Keratinocyte (primary cell): ENCODE measurements at places on chromosomes 12 and 14.
A peak's percentile ranks its signal among the peaks of the same experiment; 100 is the strongest.

DNA sequence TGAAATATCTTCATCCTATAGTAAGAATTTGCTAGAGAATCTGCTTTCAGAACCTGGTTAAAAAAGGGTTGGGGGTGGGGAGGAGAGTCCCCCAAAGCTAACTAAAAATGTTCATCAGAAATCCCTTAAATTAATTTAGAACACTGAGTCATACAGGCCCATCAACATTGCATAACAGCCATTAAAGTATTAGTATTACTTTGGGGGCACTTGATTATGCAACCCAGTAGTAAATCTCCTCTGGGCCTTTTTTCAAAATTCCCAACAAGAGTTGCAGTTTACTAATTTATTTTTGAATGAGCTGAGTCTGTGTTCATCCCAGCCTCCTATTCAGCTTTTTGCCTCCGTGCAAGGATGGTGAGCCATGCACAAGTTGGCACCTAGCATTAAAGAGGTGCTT, 8.8 kb upstream of the SLC24A4 start:
- no peak for DNase-seq

- peak; percentile 49 for DNase-seq
These were observed 15.1 kb upstream of the GRIP1 start for GRCh38 chr12:66693901-66694513.

- DNase-seq = no peak
These were observed 1.1 kb downstream of the ETV6 start for GRCh38 chr12:11650286-11651281.

DNA sequence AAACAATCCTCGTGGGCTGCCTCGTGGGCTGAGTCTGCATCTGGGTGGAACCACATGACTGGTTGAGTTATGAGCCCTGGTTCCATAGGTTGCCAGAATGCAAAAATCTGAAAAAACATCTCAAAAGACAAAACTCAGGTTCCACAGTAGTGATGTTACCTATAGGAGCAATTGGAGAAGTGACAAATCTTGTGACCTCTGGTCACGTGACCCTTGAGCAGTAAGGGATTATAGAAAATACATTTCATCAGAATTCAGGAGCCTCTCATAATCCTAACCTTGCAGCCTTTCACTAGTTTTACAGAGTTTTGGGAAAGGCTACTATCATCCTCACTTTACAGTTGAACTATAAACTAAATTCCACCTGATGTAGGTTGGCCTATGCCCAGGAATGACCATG, 12.5 kb upstream of the RNASE3 start:
- no peak for DNase-seq

- DNase-seq = peak; percentile 53
These were observed 815 bp downstream of the C1RL start for GRCh38 chr12:7108003-7108795.

- no peak for DNase-seq
These were observed 16.5 kb downstream of the PLBD2 start for GRCh38 chr12:113374823-113375428.

DNA sequence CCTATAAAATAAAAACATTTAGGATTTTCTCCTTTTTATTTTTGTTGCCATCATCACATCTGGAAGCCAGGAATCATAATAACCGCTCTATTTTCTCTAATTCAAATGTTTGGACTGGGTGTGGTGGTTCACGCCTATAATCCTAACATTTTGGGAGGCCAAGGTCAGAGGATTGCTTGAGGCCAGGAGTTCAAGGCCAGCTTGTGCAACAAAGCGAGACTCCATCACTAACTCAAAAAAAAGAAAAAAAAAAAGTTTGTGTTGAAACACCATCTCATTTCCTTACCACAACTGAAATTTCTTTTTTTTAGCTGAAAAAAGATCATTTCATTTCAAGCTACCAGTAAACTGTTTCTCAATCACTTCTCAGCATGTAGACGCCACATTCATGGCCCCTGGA, 8.8 kb upstream of the BAZ1A start:
- DNase-seq = no peak

DNA sequence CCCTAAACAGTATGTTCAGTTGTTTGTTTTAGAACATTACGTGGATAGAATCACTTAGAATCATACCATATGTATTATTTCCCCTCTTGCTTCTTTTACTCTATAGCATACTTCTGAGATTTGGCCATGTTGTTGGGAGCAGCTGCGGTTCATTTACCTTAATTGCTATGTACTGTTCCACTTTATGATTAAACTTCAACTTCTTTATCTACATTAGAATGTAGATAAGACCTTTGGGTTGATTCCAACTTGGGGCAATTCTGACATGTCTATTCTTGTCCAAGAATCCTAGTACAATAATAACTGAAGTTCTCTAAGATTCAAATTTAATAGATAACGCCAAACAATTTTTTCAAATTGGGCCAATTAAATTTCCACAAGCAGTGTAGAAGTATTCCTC, 80.7 kb downstream of the GRIN2B start:
- DNase-seq = no peak

DNA sequence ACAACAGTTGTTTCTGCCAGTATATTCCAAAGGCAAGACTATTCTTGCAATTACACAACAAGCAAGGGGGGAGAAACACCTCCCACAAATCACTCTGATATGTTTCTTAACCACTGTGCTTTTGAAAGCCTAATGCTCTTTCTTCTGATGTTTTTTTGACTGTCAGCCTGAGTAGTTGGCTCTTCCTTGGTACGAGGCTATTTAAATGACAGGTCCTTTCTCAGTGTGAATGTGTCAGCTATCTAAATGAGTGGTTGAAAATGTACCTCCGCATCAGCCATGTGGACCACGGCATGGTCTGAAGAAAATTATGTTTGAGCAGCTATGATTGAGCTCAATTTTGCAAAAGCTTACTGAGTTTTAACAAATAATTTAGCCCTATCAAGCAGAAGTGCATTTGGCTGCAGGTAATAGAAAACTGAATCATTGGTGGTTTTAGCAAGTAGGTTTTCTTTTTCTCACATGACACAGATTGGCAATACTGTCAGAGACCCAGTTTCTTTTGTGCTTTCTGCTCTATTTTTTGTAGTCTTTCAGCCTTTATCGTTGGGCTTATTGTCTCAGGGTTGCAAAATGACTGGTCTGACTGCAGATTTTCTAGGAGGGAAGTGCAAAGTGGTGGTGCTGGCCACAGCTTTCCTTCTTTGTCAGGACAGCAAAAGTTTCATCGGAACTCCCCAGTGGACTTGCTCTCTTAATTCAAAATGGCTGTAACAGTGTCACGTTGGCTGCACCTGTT, 162.8 kb downstream of the RGS6 start:
- DNase-seq = no peak

- no peak for DNase-seq
These were observed 161.9 kb upstream of the PLEKHG7 start for GRCh38 chr12:92540782-92541423.

- no peak for DNase-seq
These were observed 45.3 kb downstream of the FBXO34 start for GRCh38 chr14:55316564-55316963.

- no peak for DNase-seq
These were observed 1115.8 kb upstream of the ATXN7L3B start for GRCh38 chr12:73421832-73422231.

- DNase-seq = no peak
These were observed 167.5 kb downstream of the PPM1H start for GRCh38 chr12:62767496-62767895.

DNA sequence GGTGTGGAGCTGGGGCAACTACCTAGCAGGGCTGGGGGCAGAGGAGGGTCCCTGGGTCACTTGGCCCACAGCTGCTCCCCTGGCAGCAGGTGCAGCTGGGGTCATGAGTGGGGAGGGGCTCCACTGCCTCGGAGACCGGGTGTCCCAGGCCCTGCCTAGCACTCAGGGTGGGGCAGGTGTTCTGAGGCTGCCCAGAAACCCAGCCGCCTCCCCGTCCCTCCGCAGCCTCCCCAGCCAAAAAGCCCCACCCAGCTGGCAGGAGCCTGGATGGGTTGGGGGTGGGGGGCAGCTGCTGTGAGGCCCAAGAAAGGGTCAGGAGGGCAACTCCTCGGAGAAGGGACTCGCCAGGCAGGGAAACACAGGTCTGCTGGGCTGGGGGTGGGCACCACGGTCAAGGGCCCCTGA, 11.2 kb downstream of the AHNAK2 start:
- DNase-seq = no peak

GRCh38 chr14:61080591-61081010, 99.6 kb downstream of the SLC38A6 start:
- no peak for DNase-seq

GRCh38 chr14:103628221-103628683, 759 bp upstream of the KLC1 start:
- DNase-seq = no peak

DNA sequence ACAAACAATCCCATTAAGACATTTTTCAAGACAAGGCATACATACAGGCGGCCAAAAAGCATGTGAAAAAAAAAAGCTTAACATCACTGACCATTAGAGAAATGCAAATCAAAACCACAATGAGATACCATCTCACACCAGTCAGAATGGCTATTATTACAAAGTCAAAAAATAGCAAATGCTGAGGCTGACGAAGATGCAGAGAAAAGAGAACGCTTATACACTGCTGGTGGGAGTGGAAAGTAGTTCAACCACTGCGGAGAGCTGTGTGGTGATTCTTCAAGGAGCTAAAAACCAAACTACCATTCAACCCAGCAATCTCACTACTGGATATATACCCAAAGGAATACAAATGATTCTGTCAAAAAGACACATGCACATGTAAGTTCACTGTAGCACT, 216.7 kb downstream of the FOXG1 start:
- no peak for DNase-seq

GRCh38 chr12:106773286-106774004, 1.0 kb upstream of the RIC8B start:
- no peak for DNase-seq

GRCh38 chr14:63896278-63896720, 43.5 kb downstream of the SYNE2 start:
- DNase-seq = no peak

- no peak for DNase-seq
These were observed 173.3 kb downstream of the CCDC59 start for GRCh38 chr12:82184844-82185243.

DNA sequence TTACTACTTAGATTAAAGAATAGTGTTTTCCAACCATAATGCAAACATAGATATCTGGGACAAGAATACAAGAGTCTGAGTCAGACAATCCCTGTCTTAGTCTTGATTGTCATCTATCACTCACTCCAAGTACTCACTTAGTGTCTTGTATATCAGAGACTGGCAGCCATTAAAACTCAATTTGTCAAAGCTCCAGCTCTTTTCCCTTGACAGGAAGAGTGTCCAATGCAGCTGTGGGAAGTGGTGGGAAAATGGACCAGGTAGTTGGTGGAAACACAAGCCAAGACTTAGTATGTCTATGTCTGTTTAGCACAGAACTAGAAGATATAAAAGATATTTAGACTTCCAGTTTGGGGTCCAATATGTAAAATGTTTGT, 271.6 kb upstream of the CLEC14A start:
- DNase-seq = no peak

GRCh38 chr14:95195031-95195430, 37.7 kb upstream of the DICER1 start:
- no peak for DNase-seq

DNA sequence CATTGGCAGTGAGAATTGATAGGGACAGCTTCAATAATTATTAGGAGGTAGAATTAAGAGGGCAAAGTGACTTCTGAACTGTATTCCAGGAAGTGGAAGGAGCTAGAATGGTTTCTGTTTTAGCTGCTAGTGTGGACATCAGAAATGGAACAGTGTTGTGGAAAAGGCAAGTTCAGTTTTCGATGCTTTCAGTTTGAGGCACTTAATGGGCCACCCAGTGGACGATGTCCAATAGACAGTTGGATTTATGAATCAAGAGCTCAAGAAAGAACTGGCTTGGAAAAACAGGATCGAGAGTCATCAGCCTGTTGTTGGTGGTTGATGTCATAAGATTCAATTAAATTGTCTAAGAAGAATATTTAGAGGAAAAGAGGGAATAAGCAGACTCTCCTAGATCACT, 136.3 kb downstream of the DYRK2 start:
- no peak for DNase-seq

DNA sequence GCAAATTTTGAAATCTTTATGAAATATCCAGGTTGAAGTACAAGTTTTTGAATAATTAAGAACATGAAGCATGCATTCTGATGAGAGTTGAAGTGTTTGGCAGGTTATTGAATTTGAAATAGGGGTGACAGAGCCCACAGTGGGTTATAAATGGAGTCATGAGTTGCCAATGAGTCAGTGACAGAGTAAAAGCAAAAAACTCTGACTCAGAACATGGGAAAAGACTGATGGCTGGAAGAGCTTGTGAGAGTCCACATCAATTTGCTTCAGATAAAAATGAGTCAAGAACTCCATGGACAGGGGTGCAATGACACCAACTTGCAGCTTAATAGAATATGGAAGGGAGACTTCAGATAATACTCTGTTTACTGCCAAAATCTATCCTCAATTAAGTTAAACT, 105.3 kb downstream of the SLC6A15 start:
- DNase-seq = no peak

- no peak for DNase-seq
These were observed 8.0 kb downstream of the IFT43 start for GRCh38 chr14:75993567-75994041.

- DNase-seq = no peak
These were observed 144.6 kb downstream of the ATP23 start for GRCh38 chr12:58086006-58086405.

GRCh38 chr14:20460458-20461224, 593 bp downstream of the PIP4P1 start:
- no peak for DNase-seq

DNA sequence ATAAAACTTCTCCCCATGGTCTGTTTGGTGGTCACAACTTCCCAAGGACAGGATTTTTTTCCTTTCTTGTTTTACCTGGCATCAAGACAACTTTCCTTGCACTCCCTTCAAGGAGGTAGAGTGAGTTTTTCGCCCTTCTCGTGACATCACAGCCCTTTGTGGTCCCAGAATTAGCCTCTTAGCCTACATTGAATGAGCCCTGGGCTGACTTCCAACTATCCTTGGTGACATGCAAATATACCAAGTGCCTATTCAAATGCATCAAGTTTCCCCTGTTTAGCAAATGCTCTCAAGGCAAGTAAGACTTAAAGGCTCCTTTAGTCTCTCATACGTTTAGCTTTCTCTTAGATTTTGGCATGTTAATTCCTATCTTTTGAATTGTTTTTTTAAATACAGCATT, 36.6 kb downstream of the TC2N start:
- no peak for DNase-seq

DNA sequence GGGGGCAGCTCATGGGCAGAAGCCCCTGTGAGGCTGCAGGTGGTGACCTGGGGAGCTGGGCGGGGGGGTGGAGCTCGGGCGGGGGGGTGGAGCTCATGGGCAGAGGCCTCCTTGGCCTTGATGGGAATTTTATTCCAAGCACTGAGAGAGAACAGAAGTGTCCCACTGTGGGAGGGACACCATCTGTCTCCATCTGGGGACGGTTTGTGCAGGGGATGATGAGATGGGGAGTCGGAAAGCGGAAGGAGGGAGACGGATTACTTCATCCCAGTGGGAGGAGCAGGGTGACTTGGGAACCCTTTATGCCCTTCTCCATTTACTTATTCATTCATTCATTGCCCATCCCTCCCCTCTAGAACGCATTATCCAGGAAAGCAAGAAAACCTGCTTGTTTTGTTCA, 304.7 kb downstream of the ADGRD1 start:
- DNase-seq = no peak
